ENCODE measurements at places on chromosomes 3 and 15.
A peak's percentile ranks its signal among the peaks of the same experiment; 100 is the strongest.

GRCh38 chr3:62811119-62811518 is 64.1 kb downstream of the CADPS start:
- no peak for DNase-seq

- peak; percentile 53 for DNase-seq
Measured at GRCh38 chr3:57557085-57557537, 1.0 kb downstream of the PDE12 start.

DNA sequence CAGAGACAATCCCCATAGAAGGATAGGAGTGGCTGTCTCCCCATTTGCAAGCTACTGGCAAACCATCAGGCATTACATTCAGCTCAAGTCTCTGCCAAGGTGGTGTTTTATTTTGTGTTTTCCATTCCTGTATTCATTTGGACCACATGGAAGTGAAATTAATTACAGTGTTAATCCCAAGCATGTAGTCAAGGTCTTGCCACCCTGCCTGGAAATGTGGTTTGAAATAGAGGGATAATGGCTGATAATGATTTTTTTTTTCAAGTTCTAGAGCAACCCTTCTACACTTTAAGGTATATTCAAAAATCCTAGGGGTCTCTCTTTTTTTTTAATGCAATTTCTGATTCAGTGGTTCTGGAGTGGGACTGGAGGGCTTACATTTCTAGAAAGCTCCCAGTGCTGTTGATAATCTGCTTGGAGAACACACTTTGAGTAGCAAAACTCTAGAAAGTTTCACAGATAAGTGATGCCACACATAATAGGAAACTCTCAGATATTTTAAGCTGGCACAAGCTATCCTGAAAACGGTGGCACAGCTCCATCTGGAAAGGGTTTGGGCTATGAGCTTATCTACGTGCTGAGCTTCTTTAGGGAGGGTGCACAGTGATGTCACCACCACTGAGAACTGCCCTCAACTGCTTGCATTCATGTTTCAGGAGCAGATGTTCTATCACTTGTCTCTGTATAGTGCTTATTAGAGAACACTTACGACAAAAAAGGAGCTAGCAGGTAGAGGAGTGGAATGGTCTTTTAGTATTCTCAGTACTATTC is 140.1 kb upstream of the IL12A start:
- DNase-seq: no peak

DNA sequence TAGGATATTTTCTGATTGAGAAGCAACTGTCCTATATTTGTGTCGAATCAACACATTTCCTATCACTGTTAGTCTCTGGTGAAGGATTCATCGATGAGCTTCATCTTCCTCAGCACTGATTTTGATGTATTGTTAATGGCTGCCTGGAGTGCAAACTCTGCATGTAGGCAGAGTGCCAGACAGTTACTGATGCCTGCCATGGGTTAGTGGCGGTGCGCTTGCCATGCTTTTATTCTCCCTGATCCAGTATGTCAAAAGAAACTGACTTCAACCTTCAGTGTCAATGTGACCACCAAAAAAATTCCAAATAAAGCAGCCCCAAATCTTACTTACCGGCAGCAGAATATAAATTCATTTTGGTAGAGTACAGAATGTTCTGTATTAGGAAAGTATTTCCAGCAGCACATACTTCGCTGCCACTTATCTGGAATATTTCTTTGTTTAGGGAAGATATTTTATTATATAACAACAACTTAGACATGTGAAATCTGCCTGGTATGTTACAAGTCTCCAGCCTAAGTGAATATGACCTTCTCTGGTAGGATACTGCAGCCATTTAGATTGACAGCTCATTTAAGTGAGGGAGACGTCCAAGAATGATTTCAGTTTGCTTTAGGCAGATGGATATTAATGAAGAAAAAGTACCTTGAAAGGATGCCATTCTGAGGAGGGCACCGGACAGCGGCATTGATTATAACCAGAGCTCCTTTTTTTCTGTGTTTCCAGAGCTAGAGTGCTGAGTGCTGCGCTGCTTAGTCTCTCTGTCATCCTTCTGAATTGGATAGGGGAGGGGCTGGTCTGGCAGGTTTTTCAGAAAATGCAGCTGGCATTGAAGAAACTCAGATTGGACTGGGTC is 59.9 kb downstream of the ARHGEF26 start:
- DNase-seq: no peak

GRCh38 chr3:126704494-126705214 is 614 bp downstream of the CHCHD6 start:
- DNase-seq: peak; percentile 8

DNA sequence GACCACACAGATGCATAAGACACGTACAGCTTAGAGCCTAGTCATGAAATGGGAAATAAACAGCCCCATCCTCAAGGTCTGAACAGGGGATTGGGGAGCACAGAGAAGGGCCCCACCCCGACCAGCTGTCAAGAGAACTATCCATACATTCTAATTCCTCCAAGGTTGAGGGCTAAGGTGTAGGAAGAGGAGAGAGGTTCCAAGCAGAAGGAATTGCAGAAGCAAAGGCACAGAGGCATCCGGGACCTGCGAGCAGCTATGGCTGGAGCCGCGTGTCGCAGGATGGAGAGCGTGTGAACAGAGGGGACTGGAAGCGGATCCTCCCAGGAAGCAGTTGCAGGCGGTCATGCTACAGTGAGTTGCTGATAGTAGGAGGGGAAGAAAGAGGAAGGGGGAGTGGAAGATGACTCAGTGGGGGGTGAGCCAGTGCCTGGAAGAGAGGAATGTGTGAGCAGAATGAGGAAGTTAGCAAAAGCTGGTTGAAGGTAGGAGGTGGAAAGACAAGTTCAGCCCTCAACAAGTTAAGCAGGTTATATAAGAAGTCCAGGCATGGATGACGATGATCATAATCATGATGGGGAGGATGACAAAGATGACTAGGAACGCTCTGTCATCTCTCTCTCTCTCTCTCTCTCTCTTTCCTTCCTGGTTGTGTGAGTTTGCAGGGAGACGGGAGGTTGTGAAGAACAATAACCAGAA is 89.7 kb downstream of the LIPC start:
- peak; percentile 100 for DNase-seq

GRCh38 chr15:71781179-71781964 is 29.0 kb upstream of the NR2E3 start:
- DNase-seq: peak; percentile 45

GRCh38 chr3:53715815-53716483 is 130.3 kb downstream of the CHDH start:
- DNase-seq: no peak

GRCh38 chr3:31885235-31885634 is 95.8 kb downstream of the OSBPL10 start:
- no peak for DNase-seq

- no peak for DNase-seq
Measured at GRCh38 chr3:69602112-69602511, 137.2 kb upstream of the MITF start.

- no peak for DNase-seq
Measured at GRCh38 chr3:119609301-119609700, 11.6 kb downstream of the PLA1A start.

DNA sequence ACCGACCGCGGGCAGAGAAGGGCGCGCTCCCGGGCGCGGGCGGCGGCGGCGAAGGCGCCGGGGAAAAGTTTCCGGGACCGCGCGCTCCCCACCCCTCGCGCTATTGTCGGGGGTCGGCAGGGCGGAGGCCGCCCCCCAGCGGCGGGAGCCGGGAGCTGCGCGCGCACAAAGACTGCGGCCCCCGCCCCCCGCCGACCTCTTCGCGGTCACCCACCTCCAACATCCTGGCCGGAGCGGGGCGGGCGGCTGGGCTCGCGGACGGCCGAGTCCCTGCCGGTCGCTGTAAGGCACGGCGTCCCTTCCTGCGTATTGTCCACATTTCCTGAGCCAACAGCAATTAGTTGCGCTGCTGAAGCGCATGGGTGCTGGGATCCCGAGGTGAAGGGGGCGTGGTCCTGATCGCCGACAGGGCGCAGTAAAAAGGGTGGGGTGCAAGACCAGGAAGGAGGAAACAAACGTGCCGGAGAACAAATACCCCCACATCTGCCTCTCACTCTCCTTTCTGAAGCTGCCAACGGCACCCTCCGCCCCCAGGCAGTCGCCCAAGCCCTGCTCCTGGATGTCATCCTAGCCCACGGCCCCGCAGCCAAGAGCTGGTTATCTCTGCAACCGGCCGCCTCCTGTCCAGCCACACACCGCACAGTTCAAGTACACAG is at the start of gene TMEM44:
TMEM44 (minus strand) TSS at position 71 of the 656 bp plus-strand sequence. CDS start 204 bp downstream, outside the sequence.
- DNase-seq: peak; percentile 91

GRCh38 chr15:66702787-66703539 is 927 bp downstream of the SMAD6 start:
- peak; percentile 32 for DNase-seq

- DNase-seq: no peak
Measured at GRCh38 chr15:91514147-91514546, 339.4 kb upstream of the SLCO3A1 start.

DNA sequence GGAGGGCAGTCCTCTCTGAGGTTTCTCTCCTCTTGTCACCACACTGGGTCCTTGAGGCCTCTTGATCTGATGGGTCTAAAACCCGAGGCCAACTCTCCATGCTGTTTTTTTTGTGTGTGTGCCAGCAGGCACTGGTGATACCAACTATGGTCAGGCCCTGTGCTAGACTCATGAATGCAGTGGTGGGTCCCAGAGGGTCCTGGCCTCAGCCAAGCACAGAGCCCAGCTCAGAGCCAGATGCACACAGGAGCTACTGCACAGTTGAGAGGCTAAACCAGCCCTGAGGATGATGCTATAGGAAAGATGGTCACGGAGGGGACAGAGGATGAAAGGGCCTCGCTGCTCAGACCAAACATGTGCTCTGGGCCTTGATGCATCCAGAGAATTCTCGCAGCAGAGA is 33.5 kb downstream of the RAB6B start:
- no peak for DNase-seq

DNA sequence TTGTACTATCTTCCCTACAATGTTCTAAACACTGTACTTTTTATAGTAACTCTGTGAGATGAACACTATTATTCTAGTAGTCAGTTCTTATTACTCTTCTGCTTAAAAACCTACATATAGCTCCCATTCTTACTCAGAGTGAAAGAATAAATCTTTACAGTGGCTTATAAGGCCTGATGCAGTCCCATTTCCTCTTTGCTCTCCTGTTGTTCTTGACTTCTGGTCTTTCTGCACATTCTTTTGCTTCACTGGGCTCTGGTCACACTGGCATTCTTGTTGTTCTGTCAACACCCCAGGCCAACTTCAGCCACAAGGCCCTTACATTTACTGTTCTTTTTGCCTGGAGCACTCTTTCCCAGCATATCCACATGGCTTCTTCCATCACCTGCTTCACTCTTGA is 58.2 kb upstream of the TP63 start:
- peak; percentile 28 for DNase-seq

DNA sequence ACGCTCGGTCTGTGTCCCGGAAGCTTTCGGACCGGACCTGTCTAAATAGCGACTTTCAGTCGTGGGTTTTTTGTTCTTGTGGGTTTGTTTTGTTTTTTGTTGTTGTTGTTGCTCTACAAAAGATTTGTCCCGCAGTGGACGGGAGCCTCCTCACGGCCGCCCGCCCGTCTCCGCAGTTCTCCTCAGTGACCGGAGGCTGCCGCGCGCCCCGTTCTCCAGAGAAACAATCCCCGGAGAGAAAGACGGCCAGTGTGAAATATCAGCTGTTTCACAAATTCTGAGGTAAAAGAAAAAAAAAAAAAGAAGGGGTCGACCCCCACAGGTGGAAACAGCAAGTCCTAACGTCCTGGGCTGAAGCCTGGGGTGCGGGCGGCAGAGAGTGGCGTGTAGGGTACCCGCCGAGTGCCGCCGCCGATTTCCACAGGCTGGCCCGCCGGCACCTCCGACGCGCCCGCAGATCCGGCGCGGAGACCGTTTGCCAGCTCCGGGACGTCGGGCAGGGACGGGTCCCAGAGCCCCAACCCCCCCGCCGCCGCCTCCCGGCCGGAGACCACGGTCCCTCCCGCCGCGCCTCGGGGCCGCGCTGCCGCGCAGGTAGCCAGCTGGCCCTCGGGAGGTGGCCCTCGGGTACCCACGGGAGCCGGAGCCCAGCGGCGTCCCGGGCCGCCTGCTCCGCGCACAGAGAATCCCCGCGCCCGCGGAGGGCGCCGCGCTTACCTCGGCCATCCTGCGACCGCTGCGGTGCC is 478 bp downstream of the BNC1 start:
- DNase-seq: peak; percentile 29

- DNase-seq: peak; percentile 85
Measured at GRCh38 chr15:92429378-92430068, 35.8 kb downstream of the ST8SIA2 start.

DNA sequence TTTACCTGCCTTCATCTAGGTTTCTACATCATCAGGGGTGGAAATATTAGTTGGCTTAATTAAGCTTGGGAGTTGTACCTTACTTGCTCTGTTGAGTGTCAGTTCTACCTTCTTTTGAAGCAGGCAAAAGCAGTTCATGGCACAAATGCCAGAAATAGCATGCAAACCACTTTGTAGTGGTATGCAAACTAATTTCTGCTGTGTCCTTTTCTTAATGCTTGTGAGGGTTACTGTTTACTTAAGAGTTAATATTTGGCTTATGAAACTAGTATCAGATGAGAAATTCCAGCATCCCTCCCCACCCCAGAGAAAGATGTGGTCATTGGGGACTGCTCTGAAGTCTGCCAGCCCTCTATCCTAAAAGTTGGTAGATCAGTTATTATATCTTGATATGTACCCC is 7.1 kb downstream of the ATP2C1 start:
- DNase-seq: peak; percentile 63

DNA sequence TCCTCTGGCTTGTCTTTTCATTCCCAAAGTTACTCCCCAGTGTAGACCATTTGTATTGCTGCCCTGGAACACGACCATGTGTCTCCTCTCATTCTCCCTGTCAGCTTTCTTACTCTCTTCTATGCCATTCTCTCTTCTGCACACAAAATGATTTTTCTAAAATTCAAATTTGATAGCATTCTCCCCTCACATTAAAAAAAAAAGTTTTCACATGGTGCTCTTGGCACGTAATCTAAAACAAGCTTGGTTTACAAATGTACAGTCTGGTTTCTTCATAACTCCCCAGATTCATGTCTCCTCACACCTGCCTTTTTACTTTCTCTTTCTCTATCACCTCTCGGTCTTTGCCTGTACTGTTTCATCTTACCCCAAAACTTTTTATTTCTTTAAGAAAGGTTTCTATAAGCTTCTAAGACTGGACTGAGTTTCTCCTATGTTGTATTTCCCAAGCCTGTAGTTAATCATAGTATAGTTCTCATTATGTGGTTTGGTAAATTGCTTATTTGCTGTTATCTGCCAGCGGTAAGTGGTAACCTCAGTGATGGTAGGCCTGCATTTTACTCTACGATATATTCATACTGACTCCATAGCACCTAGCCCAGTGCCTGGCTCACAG is 31.2 kb downstream of the BCHE start:
- peak; percentile 33 for DNase-seq

- peak; percentile 69 for DNase-seq
Measured at GRCh38 chr15:79769069-79769481, 127.7 kb downstream of the MTHFS start.

DNA sequence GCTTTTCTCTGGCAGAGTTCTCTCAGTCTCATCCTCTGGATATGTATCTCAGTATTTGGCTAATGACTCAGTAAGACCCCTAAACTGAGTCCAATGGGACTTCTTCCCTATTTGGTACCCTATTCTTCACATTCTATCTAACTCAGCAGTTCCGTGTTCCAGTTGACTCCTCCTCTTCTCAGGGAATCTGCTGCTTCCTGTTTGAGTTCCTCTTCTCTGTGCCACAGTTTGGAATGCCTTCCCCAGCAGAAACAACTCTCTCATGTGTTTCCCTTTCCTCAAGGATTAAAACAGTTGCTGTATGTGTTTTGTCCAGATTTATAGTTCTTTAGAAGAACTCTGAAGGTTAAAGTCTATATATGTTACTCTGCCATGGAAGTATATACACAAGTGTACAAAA is 344.0 kb upstream of the RARB start:
- peak; percentile 5 for DNase-seq

Measured in kidney tubule cell (primary cell).